ENCODE measurements at places on chromosomes 5 and 9.

- DNase-seq: peak; percentile 60
Observed at GRCh38 chr9:134163371-134164196, 780 bp downstream of the RNU6ATAC start.

GRCh38 chr5:32020271-32020670, 153.8 kb downstream of the GOLPH3 start:
- no peak for DNase-seq

DNA sequence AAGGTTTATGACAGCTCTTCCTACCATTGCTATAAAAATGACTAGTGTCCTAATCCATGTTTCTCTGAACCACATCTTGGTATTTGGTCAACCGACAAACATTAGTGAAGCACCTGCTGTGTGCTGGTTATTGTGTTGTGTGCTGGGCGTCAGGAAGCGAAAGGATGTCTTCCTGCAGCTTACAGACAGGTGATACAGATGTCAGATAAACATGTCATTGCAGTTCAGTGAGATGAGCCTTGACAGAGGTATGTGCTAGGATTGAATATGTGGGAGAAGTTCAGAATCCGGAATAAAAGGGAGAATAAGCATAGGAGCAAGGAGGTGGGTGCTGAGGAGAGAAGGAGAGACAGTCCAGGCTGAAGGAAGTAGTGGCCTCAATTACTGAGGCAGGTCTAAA, 20.3 kb upstream of the CTNNA1 start:
- no peak for DNase-seq

GRCh38 chr9:38638881-38639576, 18.6 kb upstream of the ANKRD18A start:
- DNase-seq: no peak

DNA sequence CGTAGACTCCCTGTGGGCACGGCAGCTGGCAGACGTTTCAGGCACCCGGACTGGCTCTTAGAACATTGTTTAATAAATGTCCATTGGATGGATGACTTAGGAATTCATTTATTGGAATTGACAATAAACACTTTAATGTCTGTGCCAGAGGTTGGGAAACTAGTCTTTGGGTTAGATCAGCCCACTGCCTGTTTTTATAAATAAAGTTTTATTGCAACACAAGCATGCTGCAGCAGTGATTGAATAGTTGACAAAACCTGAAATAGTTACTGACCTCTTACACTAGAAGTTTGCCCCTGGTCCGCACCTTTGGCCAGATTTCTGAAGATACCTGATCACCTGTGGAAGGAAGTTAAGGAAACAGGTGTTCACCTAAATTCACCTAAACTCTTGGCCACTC, 51.6 kb downstream of the DMRT1 start:
- no peak for DNase-seq

DNA sequence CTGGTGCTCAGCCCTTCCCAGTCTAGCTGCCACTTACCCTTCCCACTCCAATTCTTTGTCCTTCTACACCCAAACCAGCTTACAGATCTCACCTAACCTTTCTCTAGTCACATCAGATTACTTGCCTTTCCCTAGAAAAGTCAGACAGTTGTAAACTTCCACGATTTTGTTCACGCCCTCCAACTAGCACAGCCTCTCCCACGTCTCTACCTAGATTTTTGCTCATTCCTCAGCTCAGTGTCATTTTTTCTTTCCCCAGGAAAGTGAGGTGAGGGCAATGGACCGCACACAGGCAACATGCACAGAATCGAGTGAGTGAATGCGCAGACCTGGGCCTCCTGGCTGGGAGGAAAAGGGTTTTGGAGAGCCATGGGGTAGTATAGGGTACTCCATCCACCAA, 20.9 kb upstream of the PRUNE2 start:
- no peak for DNase-seq

- no peak for DNase-seq
Observed at GRCh38 chr5:6633469-6634245, 417 bp downstream of the SRD5A1 start.

DNA sequence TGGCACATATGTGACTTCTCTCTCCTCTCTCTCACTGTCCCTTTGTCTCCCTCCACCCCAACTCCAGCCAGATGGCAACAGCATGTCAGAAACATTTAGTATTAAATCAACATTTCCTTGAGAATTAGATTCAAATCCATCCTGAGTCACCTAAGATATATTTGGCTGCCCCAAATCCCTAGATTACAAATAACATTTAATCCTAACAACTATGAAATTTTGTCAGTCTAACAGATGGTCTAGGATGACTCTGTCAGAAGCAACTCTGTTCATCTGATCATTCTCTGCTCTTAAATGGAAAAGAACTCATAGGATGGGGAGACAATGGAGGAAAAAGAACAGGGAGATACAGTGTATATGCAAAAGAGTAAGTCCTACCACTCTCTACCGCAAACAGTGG, 201.2 kb downstream of the TSSK1B start:
- no peak for DNase-seq

- DNase-seq: no peak
Observed at GRCh38 chr9:335373-335772, 120.7 kb downstream of the DOCK8 start.

DNA sequence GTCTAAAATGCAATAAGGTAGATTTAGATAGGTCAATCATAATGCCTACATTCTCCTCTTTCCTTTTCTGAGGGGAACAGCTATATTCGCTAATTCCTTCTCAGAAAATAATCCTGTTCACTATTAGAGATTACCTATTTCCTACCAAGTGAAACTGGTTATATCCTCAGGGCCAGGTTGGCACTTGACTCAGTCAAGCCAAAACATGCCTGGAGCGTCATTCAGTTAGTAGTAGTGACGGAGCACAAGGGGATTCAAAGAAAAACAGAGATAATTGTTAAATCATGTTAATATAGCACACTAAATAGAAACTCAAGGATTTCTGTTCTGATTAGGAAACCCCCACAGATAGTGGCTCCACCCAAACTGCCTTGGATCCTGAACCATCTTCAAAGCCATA, 515.4 kb upstream of the PTPRD start:
- no peak for DNase-seq

Measured in activated CD4-positive, alpha-beta T cell treated with anti-CD3 and anti-CD28 coated beads for 4 hours (primary cell).